ENCODE measurements at places on chromosomes 1 and 21.

DNA sequence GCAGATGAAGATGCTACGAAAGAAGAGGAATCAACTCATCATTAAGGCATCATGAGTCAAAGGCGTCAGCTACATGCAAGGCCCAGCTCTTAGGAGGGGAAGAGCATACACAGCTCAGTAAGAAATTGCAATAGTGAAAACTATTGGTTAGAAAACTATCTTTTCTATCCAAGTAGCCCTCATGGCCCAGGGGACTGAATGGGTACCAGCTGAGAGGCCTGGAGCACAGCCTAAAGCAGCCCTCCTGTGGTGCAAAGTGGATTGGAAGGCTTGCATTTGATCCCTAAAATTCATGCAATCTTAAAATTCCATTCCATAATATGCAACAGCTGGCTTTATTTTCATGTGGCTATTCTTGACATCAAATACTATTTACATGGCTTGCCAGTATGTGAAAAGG lies 251.8 kb upstream of the USP24 start:
- DNase-seq, result no peak

- DNase-seq, result no peak
Measured at GRCh38 chr1:20624709-20625108, 8.5 kb upstream of the PINK1 start.

DNA sequence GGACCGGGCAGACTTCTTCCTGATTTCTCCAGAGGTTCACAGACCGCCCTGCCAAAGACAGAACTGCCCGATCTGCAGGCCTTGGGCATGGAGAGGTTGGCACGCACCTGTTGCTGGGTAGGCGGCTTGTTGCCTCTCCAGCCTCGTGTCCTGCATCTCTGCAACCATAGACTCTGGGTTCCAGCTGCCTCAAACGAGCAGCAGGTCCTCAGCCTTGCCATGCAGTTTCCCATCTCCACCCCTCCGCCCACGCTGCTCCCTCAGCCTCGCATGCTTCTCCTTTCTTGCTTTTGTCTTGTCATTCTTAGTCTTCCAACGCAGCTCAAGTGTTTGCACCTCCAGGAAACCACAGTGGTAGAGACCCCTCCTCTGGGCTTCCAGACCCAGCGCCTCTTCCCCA lies 126.2 kb downstream of the LACTBL1 start:
- no peak for DNase-seq

DNA sequence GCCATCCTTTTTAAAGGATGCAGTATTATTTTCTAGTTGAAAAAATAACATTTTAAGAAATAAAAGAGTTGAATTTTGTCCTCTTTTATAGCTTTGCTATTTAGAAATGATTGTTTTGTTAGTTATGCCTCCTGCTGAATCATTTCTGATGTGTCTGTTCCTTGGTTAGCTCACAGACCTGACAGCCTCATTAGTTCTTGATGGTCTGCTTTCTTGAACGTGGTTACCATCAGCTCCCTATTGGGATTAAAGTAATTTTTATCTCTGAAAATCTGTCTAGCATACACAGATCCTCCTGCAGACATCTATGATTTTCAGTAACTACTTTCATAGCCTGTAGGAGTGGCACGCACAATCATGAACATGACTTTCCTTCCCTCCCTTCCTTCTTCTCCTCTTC lies 447.6 kb upstream of the B3GALT2 start:
- DNase-seq, result no peak

- no peak for DNase-seq
Measured at GRCh38 chr1:230864441-230864840, 3.9 kb downstream of the C1orf198 start.

DNA sequence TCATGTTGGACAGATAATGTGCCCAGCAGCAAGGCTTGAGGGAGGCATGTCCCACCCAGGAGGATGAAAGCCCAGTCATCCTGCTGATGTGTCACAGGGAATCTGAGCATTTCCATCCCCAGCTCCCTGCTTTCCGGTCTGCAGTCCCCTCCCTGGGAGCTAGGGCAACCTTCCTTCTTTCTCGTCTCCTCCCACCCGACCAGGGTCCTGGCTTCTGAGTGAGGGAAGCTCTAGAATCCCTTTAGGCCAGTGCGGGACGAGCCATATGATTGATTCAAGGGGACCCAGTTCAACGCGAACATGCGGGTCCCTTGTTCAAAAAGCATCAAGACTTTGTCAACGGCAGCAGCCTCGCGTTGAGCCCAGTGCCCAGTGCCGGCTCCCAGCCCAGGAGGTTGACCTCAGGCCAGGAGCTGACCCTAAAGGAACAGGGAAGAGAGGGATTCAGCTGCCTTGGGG lies 96.7 kb upstream of the TMPRSS2 start:
- DNase-seq, result no peak

GRCh38 chr1:54542120-54542961 lies 5.7 kb upstream of the ACOT11 start:
- DNase-seq, result peak; percentile 24

DNA sequence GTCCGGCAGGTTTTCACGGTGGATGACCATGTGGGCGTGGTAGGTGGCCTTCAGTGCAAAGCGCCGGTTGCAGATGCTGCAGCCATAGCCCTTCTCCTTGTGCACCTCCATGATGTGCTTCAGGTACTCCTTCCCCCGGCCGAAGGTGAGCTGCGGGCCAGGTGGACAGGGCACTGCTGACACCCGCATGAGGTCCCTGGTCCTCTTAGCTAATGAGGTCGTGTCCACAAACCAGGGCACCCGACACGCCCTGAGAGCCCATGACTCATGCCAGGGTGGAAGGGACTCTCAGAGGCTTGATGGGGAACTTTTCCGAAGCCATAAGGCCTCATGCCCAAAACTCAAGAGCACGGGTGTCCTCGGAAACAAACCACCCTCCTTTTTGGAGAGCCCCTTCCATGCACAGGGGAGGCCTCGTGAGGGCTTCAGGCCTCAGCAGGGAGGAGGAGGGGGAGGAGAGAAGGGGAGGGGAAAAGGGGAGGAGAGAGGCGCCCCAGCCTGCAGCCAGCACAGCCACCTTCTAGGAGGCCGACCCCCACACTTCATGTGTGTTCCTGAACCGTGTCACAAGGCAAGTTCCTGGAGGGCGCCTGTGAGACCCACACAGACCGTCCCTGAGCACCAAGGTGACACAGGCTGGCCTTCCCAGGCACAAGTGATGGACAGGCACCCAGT lies 54.4 kb upstream of the RIPK4 start:
- DNase-seq, result no peak

- DNase-seq, result no peak
Measured at GRCh38 chr21:29638138-29638537, 301.7 kb downstream of the GRIK1 start.

- no peak for DNase-seq
Measured at GRCh38 chr1:17925290-17926237, 170.4 kb downstream of the ACTL8 start.

DNA sequence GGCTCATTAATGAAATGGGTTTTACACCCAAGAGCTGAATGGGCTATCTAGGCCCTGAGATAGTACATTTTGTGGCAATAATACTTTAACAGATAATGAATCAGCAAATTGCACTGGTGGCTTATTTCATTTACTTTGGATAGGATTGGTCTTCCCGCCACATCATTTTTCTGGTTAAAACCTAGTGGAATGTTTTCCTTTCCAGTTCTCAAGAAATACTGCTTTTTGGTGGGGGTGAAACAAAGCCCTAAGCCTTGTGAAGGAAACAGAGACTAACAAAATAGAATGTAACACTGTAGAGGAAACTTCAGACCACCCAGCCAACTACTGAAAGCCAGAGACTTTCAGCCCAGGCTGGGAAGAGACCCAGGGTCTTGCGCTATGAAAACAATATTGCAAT lies 172.2 kb downstream of the HHIPL2 start:
- no peak for DNase-seq
